Lung (tissue), 17 donors: ENCODE measurements at places on chromosomes 12 and 14. TPM values are rescaled to one million over a fixed set of nuclear protein-coding genes. Genes with fewer than 3 reads are reported as not detected.

DNA sequence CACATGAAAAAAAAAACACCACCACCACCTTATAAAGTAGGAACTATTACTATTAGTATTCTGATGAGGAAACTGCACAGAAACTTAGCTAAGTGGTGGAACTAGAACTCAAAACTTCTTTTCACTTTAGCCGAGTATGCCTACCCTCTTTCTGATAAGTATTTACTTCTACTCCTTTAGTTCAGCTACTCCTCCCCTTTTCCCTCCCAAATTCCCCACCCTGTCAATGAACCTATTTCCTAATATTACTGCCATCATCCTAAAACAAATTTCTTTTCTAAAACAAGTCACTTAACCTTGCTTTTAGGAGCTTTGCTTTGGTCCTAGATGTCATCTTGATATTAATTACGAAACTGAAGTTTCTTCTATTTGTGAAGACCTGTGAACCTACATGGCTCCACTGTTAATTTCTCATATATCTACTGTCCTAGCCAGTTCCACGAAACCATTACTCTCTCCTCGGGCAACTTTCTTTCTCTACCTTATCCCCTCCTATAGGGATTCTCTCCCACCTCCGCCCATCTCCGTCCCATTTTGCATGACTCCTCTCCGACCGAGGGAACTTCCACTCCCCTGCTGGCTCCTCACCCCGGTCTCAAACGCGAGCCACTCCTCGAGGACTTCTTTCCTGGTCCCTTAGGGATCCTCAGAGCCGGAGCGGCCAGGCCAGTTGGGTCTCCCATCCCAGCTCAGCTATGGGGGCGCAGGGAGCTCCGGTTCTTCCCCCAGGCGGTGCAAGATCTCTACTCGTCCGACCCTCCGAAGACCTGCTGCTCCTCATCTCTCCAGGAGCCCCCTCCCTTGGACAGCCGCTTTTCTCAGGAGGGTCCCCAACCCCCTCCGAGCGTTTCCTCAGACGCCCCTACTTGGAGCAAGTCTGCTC is 1.1 kb downstream of the NUMB start:
- H3K4me3 ChIP-seq: peak overlapping the region; percentile 89
- H3K27ac ChIP-seq: peak overlapping the region; percentile 89
- peak; percentile 34 for DNase-seq
- no peaks in the 10 kb centered on the region for H3K36me3 ChIP-seq
- no peaks in the 10 kb centered on the region for H3K27me3 ChIP-seq

DNA sequence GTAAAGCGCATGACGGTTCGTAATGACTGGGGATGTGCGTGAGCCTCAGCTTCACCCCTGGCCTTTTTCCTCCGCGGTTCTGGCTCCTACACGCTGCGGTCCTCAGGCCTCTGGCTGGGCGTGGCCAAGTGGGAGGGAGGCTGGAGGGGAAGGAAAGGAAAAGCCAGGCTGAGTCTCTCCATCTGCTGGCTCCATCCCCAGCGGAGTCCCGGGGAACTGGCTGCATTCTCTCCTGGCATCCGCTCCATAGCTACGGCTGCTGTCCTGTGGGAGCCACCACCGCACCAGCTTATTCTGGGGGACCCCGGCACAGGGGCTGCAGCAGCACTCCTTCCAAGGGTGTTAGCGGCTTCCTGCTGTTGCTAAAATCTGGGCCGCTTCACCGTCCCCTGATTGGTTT is 68.2 kb upstream of the SLC24A4 start:
- no peaks in the 10 kb centered on the region for H3K36me3 ChIP-seq
- H3K4me1 ChIP-seq: peaks cover 2% of the 10 kb centered on the region
- no peak overlapping the region for H3K27ac ChIP-seq
- peak; percentile 81 for DNase-seq

DNA sequence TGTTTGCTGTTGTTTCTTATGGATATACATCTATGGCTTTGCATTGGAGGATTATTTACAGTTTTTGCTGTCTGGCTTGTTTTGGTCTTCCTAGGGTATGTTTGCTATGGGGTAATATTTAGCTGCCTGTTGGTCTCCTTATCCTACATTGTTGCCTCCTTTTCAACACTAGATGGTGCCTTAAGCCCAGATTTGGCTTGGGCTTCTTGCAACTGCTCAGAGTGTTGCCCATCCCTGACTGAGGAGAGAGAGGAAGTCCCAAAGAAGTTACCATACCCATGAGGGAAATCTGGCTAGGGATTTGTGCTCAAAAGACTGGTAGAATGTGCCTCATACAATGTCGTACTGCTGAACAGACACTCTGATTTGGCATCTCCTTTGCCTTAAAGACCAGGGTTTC is 94.6 kb upstream of the MUCL1 start:
- no peak overlapping the region for H3K27ac ChIP-seq
- no peak overlapping the region for H3K4me3 ChIP-seq
- no peaks in the 10 kb centered on the region for H3K27me3 ChIP-seq
- H3K36me3 ChIP-seq: no peaks in the 10 kb centered on the region
- peak; percentile 3 for DNase-seq
- no peaks in the 10 kb centered on the region for H3K4me1 ChIP-seq

- no peak overlapping the region for H3K4me3 ChIP-seq
- H3K36me3 ChIP-seq: no peaks in the 10 kb centered on the region
- DNase-seq: no peak
- no peaks in the 10 kb centered on the region for H3K27me3 ChIP-seq
- H3K4me1 ChIP-seq: no peaks in the 10 kb centered on the region
These were observed 180.9 kb downstream of the AEBP2 start for GRCh38 chr12:19620222-19620621.

Gene ZDHHC17
- polyA plus RNA-seq: 12.0 TPM
